ENCODE measurements at places on chromosomes 2 and 18. TPM values are rescaled to one million over a fixed set of nuclear protein-coding genes. Genes with fewer than 3 reads are reported as not detected.

CAPN14 gene
- total RNA-seq = 35.1 TPM

RAB31 gene
- total RNA-seq = 47.7 TPM

GNLY gene
- total RNA-seq = not detected

DRC1 gene
- total RNA-seq = not detected

TTC21B gene
- total RNA-seq = 6.9 TPM

COL6A3 gene
- 0.64 TPM for total RNA-seq

MYO3B gene
- total RNA-seq = under 0.01 TPM

METTL4 gene
- total RNA-seq = 11.0 TPM

CCL20 gene
- 1.5 TPM for total RNA-seq

BOLL gene
- not detected for total RNA-seq

FAP gene
- total RNA-seq = 0.26 TPM

TCF7L1 gene
- 1.9 TPM for total RNA-seq

ECEL1 gene
- total RNA-seq = not detected

CTAGE1 gene
- under 0.01 TPM for total RNA-seq

PRKAG3 gene
- total RNA-seq = not detected

ASXL3 gene
- total RNA-seq = under 0.01 TPM

SLC30A3 gene
- not detected for total RNA-seq

C2orf80 gene
- not detected for total RNA-seq

UPP2 gene
- total RNA-seq = not detected

EMILIN1 gene
- total RNA-seq = under 0.01 TPM

PID1 gene
- 9.5 TPM for total RNA-seq

CENPA gene
- total RNA-seq = 0.26 TPM

ABCG5 gene
- total RNA-seq = not detected

LRRTM4 gene
- not detected for total RNA-seq

EGR4 gene
- total RNA-seq = not detected

MAPK4 gene
- not detected for total RNA-seq

All from bronchial epithelial cell (primary cell).